ENCODE measurements at places on chromosomes 6 and 20.

GRCh38 chr20:13717631-13718044 lies 67.1 kb downstream of the ESF1 start:
- no peak for DNase-seq

DNA sequence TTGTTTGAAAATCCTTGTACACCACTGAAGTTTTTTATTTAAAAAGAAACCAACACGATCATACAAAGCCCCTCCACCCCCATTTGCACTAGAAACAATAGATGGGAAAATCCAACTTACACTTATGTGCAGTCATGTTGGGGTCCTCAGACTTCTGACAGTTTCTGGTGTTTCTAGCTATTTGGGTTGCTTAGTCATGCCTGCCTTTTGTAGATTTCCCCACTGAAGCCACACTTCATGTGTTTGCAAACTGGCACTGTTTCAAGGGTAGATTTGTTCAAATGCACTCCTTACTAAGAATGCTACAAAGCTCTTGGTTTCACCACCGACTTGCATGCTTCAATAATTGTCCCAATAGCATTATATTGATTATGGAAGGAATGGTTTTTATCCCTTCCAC lies 1.5 kb downstream of the SH3BGRL2 start:
- DNase-seq: no peak

- no peak for DNase-seq
Measured at GRCh38 chr6:154536999-154537398, 26.5 kb upstream of the CNKSR3 start.

DNA sequence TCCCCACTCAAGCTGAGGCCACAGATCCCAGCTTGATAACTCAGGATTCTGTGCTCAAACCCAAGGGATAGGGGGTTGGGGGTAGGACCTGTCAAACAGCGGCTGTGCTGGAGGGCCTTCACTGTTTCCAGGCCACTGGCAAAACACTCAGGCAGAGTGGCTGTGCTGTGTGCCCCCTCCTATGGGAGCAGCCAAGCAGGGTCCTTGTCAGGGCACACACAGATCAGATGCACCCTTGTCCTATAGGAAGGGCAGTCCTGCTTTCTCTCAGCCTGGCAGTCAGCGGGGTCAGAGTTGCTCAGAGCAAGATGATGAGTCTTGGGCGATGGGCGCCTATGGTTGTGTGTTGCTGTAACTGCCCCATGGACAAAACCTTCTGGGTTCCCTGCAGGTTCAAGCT lies 554.8 kb downstream of the TBC1D32 start:
- no peak for DNase-seq

- no peak for DNase-seq
Measured at GRCh38 chr6:141364232-141364631, 768.5 kb upstream of the GJE1 start.

GRCh38 chr6:34992376-34992775 lies 103.3 kb downstream of the ANKS1A start:
- no peak for DNase-seq

- no peak for DNase-seq
Measured at GRCh38 chr6:159445351-159445750, 247.7 kb downstream of the SOD2 start.

- DNase-seq: no peak
Measured at GRCh38 chr6:153207006-153207405, 75.9 kb upstream of the RGS17 start.

- no peak for DNase-seq
Measured at GRCh38 chr6:128339635-128340450, 180.6 kb downstream of the PTPRK start.

GRCh38 chr6:86107985-86108384 lies 465.3 kb upstream of the SYNCRIP start:
- no peak for DNase-seq

DNA sequence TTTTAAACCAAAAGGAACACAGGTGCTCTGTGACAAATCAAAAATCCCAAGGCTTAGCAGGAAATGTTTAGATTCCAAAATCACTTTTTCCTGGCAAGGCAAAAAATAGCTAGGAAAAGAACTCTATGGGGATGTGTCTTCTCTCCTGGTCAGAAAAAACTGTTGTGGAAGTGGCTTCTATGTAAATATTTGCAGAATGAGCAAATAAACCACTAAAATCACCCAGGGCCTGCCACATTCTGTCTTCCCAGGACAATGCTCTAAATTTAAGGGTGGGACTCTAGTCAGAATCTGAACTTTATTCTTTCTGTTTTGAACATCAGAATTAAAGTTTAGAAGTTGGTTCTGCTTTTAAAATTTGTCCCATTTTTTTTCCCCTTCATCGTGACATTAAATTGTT lies 29.3 kb downstream of the GCM1 start:
- DNase-seq: no peak

- no peak for DNase-seq
Measured at GRCh38 chr6:1890987-1891386, 281.3 kb downstream of the FOXC1 start.

- no peak for DNase-seq
Measured at GRCh38 chr20:45452238-45452637, 17.3 kb upstream of the WFDC2 start.

DNA sequence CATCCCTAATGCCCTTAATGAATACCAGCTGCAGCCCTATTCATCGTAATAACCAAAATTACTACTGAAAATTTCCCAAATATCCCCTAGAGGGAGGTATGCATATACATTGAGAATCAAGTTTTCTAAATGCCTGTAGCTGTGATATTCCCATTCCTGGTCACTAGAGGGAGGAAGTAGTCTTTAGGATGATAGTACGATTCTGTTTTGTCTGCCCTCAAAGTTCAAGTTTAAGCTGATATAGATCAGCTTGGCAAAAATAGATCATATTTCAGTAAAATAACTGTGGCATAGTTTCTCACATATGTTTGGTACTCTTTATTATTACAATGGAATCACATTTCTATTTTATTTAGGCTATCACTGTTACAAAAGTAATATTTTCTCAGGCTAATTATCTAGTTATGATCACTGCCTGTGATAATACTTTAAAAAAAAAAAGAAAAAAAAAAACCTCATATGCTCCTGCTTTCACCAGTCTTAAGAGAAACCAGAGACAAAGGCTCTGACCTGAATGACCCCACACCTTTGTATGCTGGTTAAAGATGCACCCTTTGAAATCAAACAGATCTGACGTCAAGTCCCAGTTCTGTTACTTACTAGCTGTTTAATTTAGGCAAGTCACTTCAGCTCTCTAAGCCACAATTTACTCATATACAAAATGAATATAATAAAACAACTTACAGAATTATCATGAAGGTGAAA lies 11.0 kb downstream of the TSPYL1 start:
- DNase-seq: no peak

DNA sequence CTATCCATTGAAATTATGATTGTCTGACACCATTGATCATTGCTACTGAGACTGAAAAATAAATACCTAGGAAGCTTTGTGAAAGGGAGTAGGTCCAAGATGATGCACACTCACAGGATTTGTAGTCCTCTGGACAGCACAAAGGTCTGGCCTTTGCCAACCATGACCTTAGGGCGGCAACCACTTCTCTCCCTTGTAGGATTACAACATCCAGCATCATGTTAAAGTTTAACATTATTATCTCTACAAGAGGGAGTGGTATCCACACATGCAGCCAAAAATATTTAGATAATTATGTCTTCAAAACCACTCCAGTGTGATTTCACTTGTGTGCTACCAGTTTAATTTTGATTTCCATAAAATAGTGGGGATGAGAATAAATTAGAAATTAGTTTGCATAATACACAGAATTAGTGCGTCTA lies 51.1 kb upstream of the NHSL1 start:
- DNase-seq: no peak

DNA sequence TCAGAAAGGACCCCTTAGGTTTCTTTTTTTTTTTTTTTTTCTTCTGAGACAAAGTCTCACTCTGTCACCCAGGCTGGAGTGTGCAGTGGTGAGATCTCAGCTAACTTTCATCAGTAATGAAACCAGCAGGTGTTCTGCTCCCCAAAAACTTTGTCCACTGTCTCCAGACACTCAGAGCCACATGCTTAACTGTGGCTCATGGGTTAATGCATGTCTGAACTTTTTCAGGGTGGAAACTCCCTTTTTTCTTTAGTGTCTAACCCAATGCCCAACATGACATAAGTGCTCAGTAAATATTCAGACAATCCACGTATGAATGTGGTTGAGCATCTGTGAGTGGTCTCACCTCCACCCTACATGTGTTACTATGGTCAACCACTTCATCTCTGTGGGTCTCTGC lies 45.4 kb downstream of the MYB start:
- no peak for DNase-seq

GRCh38 chr6:136236466-136237293 lies 13.4 kb downstream of the MTFR2 start:
- DNase-seq: no peak

GRCh38 chr6:2038092-2038491 lies 207.3 kb downstream of the GMDS start:
- DNase-seq: no peak

- DNase-seq: no peak
Measured at GRCh38 chr6:3484946-3485345, 28.1 kb upstream of the SLC22A23 start.

DNA sequence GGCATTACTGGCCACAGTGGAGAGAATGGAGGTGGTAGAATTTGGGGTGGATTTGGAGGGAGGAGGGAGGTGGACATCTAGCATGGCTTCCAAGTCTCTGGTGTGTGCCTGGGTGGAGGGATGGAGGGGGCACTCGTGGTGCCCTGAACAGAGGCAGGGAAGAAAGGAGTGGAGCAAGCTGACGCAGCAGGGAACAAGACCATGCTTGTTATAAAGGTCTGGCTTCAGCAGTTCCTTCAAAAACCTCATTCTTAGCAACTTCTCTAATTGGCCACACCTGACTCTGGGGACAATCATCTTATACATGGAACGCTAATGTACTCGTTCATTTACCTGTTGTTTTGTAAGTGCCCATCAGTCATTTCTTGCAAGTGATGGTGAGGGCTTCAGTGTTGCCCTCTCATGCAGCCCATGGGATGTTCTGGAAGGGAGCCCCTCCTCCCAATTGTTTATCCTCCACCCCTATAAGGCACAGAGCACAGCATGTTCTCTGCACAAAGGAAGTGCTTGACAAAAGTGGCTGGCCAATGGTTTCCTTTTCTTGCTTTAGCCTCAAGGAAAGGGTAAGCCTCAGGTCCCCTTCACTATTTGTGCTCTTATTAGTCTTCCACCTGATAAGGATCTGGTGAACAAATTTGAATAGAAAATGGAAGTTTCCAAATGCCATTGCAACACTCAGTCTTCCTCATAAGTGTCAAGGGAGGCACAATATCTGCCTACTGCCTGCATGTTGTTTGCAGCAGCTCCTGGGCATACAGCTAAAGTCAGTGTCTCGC lies 39.3 kb downstream of the GFOD1 start:
- no peak for DNase-seq

DNA sequence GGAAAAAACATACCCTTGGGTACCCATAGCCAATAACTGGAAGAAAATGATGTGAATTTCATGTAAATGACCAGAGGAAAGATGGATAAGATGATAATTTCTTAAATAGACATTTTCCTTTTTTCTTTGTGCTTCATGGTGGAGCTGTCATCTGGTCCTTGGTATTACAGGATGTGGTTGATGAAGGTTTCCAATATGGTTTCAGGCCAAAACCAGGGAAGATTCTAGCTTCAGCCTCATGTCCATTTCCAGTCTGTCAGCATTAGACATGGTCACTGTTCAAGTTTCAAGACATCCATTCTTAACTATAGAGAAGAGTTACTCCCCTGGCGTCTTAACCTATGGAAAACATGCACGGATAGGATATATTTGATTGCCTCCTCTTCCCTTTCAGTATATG lies 63.6 kb downstream of the SSR1 start:
- DNase-seq: no peak

GRCh38 chr6:24910331-24910960 lies 25.3 kb downstream of the RIPOR2 start:
- DNase-seq: no peak

DNA sequence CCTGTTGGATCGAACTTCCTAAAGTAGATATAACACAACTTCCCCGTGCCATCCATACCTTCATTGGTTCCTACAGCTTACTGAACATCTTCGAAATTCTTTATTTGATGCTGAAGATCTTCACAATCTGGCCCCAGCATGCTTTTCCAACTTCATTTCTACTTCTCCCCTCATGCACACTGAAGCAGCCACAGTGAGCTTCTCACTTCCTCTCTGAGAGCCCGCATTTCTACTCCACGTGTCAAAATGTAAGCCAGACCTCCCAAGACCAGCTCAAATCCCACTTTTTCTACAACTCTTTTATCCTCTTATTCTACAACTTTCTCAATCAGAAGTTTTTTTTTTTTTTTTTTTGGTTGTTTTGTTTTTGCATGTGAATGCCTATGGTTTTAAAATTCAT lies 254.7 kb downstream of the GMPR start:
- DNase-seq: no peak

GRCh38 chr6:135187372-135187771 lies 6.3 kb downstream of the MYB start:
- no peak for DNase-seq

- DNase-seq: no peak
Measured at GRCh38 chr20:10216146-10216791, 2.4 kb upstream of the SNAP25 start.

DNA sequence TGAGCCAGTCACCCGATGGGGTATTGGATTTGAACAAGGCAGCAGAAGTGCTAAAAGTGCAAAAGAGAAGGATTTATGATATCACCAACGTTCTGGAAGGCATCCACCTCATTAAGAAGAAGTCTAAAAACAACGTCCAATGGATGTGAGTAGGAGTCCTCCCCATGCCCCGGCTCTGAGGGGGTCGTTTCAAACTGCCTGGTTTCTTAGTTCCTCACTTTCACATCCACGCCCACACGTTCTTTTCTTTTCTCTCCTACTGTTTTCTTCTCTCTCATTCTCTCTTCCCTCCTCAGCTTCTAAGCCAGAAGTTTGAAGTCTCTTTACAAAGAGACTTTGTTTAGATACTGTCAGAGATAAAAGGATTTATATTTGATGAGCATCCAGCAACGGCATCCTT lies 53.0 kb upstream of the CDKAL1 start:
- DNase-seq: no peak

- no peak for DNase-seq
Measured at GRCh38 chr6:524803-525202, 132.1 kb downstream of the HUS1B start.

GRCh38 chr6:157754351-157754750 lies 68.7 kb upstream of the SNX9 start:
- no peak for DNase-seq

DNA sequence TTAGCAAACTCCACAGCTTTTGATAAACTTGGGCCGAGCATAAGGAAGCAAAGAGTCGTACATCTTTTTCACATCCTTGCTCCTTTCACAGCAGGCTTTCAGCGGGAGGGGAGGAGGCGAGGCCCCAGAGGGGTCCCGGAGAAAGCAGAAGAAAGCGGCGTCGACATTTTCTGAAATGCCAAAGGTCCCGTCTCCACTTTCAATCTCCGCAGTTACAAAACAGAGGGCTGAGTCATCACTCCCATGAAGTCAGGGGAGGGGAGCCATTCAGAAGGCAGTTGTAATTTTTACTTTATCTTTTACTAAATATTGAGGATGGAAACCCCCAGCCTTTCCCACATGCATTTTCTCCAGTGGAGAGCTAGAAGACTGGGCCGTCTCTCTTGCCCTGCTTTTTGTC lies 174.2 kb upstream of the THBS2 start:
- DNase-seq: no peak

- no peak for DNase-seq
Measured at GRCh38 chr20:47675190-47676142, 109.8 kb downstream of the SULF2 start.

Data from activated CD8-positive, alpha-beta memory T cell treated with anti-CD3 and anti-CD28 coated beads for 4 hours (primary cell).